NCI-H2029 treated with DMSO at 0.1 percent for 48 hours (cell line): ENCODE measurements at places on chromosomes 7 and 10.

- no peak for DNase-seq
Observed at GRCh38 chr7:27316311-27316710, 73.7 kb downstream of the EVX1 start.

- DNase-seq: no peak
Observed at GRCh38 chr7:22438994-22439393, 61.0 kb downstream of the STEAP1B start.

DNA sequence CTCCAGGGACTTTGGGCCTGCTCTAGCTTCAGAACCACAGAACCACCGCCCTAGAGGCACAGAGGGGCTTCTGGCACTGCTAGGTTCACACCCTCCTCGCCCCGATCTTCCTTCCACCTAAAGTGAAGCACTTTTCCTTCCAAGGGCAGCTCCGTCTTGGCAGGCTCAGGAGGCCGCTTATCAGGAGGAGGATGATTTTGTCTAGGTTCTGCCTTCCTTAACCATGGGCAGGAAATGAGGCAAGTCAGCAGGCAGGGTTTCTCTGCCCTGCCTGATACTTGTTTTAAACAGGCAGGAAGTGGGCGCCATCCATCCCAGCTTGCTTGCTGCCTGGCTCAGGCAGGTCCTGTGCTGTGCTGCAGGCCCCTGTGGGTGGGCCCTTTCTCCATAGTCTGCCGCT, 8.3 kb upstream of the ATP6V0E2 start:
- no peak for DNase-seq

- no peak for DNase-seq
Observed at GRCh38 chr10:29620112-29620690, 14.6 kb downstream of the SVIL start.

DNA sequence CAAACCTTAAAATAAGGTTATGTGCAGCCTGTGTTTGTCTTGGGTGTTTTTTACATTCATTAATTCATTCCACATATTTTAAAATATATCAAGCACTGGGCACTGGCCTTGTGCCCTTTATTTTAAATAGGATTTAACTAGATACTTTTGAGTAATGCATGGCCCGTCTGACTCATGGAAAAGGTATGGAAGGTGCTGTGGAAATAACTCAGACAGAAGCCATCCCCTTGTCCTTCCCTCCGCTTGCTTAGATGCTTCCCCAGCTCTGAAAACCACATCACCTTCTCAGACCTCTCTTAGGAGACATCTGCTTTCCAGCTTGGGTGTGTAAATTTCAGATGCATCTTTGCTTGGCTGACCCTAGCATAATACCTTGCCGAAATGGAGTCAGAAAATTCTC, 30.5 kb downstream of the SLC18A2 start:
- no peak for DNase-seq

- no peak for DNase-seq
Observed at GRCh38 chr10:125146791-125147579, 13.4 kb downstream of the CTBP2 start.

GRCh38 chr7:113936982-113937381, 18.2 kb upstream of the PPP1R3A start:
- no peak for DNase-seq

DNA sequence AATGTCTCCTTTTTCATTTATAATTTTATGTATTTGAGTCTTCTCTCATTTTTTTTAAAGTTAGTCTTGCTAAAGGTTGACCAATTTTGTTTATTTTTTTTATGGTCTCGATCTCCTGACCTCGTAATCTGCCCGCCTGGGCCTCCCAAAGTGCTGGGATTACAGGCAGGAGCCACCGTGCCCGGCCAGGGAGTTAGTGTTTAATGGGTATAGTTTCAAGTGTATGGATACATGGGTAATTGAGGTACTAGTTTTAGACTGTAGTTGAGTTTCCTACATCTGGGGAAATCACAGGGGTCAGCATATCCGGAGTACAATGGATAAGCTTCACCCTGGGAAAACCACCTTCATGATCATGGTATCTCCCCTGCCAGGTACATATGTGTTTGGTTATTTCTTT, 267.3 kb upstream of the KCND2 start:
- DNase-seq: no peak

DNA sequence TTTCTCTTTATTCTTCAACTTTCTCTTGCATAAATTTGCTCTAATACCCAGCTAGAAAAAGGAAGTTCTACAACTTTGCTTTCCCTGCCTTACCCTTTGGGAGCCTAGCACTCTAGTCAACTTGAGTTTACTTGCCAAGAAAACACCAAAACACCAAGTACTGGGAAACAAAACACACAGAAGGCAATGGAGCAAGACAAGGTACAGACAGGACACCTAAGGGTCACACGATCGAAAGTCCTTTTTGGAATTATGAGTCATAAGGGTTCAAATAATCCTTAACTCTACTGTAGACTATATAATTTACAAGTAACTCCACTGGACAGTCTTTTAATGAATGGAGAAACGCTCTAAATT, 42.6 kb upstream of the ANAPC16 start:
- no peak for DNase-seq

DNA sequence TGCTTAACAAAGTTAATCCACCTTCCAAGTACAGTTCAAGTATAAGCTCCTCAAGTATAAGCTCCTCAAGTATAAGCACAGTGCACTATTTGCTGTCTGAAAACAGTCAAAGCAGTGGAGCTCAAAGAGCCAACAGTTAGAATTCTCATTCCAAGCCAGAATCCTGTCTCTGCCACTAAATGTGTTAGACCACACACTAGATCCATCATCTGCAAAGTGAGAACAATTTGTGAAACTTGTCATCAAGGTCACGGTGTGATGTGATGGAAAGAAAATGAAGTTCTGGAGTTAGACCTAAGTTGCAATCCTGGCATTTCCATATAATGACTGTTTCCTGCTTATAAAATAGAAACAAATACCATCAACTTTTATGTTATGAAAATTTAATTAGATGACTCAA, 602.5 kb downstream of the TNS3 start:
- no peak for DNase-seq

GRCh38 chr10:57707300-57707658, 560.4 kb downstream of the IPMK start:
- no peak for DNase-seq

DNA sequence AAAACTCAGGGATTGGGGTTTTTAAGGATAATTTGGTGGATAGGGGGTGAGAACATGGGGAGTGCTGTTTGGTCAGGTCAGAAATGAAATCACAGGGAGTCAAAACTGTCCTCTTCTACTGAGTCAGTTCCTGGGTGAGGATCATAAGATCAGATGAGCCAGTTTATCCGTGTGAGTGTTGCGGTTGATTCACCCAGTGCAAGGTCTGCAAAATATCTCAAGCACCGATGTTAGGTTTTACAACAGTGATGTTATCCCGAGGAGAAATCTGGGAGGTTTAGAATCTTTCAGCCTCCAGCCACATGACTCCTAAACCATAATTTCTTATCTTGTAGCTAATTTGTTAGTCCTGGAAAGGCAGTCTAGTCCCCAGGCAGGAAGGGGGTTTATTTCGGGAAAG, 31.7 kb upstream of the AGR2 start:
- no peak for DNase-seq

GRCh38 chr7:100682228-100682741, 8.7 kb downstream of the GNB2 start:
- DNase-seq: no peak

- no peak for DNase-seq
Observed at GRCh38 chr7:93047514-93048099, 70.2 kb downstream of the SAMD9 start.

DNA sequence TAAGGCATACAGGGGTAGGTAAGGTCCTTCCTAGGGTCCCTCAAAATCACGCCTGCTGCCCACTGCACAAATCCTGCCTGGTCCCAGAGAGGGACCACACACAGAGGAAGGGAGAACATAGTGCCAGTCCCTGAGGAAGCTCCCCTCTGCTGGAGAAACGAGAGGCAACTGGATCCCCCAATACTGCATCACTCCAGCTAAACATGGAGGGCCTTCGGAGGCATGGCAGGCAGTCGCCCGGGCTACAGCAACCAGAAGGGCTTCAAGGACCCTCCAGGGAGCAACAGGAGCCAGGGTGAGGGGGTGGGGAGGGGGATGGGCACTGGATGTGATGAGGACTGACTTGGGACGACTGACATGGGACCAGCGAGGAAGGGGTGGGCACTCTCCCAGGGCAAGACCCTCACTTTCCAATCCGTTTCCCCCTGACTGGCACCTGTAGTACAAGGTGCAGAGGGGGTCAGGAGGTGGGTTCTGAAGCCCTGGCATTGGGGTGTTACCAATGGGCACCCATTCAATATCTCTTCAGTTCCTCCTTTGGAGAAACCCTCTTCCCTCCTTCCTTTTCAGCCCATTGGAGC, 21.7 kb downstream of the DDIT4 start:
- DNase-seq: no peak

GRCh38 chr7:22184549-22185199, 172.3 kb downstream of the RAPGEF5 start:
- DNase-seq: no peak

DNA sequence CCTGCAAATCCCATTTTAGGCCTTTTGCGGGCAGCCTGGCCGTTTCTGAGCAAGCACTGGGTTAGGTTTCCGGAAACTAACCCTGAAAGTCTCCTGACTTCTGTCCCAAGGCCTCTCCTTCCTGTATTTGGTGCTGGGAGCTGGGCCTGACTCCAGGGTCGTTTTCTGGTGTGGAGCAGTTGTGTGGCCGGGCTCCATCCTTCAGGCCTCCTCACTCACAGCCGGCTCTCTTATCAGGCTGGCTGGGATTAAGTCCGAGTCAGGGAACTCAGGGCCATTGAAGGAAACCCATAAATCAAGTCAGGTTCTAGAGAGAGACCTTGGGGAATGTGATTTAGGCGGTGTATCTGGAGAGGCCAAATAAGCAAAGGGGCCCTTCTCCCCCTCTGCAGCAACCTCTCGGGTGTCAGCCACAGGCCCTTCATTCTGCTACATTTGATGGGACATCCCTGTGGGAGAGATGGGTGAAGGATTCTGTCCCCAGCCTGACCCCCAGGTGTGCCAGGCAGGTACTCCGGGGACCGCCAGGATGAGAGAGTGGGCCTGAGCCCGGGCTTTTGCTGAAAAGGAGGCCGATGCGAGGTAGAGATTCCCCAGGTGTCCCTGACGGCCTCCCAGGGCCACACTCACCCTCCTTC, 3.3 kb downstream of the GATA3 start:
- no peak for DNase-seq
